NCI-H1417 (cell line): ENCODE measurements at places on chromosomes 2 and 18.

- DNase-seq = no peak
Measured at GRCh38 chr2:232278534-232278933, 100.0 kb upstream of the ALPP start.

- no peak for DNase-seq
Measured at GRCh38 chr2:144362401-144362800, 157.5 kb downstream of the ZEB2 start.

GRCh38 chr2:215606219-215606618 is 170.4 kb upstream of the FN1 start:
- DNase-seq = no peak

GRCh38 chr18:62537042-62537894 is 14.4 kb downstream of the ZCCHC2 start:
- no peak for DNase-seq

DNA sequence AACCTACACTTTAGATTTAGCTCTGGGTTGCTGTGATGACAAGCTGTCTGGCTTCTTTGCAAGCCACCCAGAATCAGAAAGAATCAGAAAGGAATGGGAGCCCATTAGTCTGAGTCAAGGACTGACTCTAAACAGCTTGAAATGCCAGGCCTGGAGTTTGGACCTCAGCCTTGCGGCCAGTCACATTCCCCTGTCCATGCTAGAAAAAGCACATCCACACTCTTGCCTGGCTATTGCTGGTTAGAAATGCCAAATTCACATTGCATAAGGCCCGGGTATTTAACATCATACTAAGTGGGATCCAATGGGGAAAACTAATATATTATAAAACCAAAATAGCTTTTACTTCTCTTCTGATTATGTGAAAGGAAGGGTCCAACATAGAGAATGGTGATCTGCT is 756.8 kb upstream of the KLHL29 start:
- DNase-seq = no peak

DNA sequence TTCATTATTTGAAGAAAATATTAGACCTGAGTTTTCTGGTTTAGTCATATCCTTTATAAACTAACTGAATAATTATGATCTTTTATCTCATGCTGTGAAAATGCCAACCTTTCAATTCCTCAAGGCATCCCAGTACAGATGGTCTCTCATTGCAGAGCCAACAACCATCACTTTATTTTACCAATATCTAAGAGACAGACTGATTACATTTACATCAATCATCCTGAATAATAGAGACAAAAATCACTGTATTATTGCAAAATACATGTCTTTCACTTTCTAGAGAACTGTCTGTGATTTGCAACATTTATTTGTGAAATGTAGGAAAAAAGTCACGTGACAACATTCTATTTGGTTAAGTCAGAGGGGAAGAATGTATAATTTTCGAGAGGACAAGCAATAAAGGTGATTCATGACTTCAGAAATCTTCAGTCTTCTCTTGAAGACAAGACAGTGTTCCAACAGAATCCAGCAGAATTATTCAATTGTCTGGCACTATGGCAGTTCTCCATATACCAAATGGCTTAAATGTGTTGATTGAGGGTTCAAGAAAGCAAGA is 503.6 kb upstream of the SYT4 start:
- DNase-seq = no peak

GRCh38 chr18:57175532-57175931 is 28.6 kb downstream of the BOD1L2 start:
- no peak for DNase-seq

- peak; percentile 89 for DNase-seq
Measured at GRCh38 chr2:238528953-238529781, 102.4 kb downstream of the ASB1 start.

- DNase-seq = no peak
Measured at GRCh38 chr2:236827997-236828396, 257.7 kb upstream of the COPS8 start.

- DNase-seq = no peak
Measured at GRCh38 chr2:46887028-46887885, 28.3 kb downstream of the MCFD2 start.
